Endothelial cell (in vitro differentiated cells): ENCODE measurements at places on chromosomes 1 and 21.

DNA sequence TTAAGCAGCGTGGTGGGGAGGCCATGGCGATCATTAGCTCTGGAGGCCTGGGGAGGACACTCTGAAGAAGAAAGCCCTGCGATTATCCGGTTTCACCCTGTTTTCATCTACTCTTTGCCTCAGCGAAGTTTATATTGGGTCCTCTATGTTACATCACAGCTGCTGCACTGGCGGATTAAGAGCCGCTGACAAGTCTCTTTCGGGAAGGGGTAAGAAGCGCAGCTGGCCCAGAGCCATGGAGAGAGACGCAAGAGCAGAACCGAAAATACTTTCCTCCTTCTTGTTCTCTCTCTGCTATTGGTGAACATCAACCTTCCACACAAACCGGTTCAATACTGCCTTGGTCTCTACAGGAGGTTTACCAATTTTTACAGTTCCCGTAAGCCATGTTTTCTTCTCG is 291.5 kb downstream of the FAM72C start:
- no peak for DNase-seq

DNA sequence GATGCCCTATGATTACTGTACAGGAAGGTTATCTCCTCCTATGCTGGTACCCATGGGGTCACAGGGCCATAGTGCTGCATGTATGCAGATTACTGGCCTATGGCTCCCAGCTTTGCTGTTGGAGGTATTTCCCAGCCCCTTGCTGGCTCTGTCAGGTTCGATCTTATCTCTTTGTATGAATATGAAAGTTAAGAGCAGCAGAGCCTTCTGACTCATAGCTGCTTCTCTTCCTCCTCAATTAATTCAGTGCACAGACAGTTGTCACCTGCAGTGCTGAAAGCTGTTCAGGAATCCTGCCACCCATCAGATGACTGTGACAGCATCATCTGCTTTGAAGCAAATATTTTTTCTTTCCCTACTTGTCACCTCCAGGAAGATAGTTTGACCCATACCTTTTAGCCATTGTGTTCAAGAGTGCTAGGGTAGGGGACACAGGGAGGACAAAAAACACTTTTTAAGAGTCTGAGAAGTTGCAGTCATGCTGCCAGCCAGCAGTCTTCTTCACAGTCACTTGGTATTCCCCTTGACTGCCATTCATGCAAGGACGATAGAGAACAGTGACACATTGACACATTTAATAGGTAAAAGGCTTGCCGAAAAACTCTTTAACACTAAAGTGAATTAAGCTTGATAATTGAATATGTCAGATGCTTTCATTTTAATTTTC is 73.1 kb downstream of the KIF1B start:
- no peak for DNase-seq

GRCh38 chr1:91997607-91998195 is 32.1 kb upstream of the EPHX4 start:
- peak; percentile 40 for DNase-seq

DNA sequence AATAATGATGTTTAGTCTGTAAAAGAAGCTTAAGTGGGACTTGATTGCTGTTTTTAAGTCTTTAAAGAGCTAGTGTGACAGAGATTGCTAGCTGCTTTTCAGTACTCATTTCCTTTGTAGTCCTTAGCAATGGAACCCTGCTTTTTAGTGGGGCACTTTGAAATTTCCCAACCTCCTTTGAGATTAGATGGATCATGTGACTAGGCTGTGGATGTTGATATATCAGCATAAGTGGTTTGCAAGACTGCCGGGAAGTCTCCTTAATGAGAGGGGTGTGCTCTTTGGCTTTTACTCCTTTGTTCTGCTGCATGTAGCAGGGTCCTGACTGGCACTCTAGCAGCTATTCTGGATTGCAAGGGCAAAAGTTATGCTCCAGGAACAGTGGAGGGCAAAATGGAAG is 11.2 kb upstream of the RCOR3 start:
- no peak for DNase-seq

- DNase-seq = no peak
These were observed 121.0 kb upstream of the IRF2BP2 start for GRCh38 chr1:234730770-234731568.

GRCh38 chr1:22749919-22750684 is 39.5 kb downstream of the EPHB2 start:
- no peak for DNase-seq

GRCh38 chr1:161164901-161165610 is 1.2 kb upstream of the PPOX start:
- DNase-seq = no peak

- no peak for DNase-seq
These were observed 58.9 kb downstream of the KCNK2 start for GRCh38 chr1:215141460-215141859.

DNA sequence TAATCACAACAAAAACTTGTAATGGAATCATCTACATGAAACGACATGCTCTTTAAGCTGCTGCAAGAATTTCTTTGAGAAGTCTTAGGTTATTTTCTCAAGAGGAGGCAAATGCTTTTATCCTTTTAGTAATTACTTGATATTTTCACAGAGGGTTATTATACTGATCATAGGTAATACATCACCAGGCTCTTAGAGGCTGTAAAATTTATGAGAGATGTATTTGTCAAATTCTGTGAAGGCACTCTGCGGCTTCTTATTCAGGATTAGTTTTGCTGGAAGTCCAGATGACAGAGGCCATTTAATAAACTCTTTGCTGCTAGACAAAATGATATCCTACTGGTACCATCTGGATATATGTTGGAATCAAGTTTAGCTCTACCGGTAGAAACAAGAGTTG is 624.3 kb upstream of the BRINP3 start:
- no peak for DNase-seq

DNA sequence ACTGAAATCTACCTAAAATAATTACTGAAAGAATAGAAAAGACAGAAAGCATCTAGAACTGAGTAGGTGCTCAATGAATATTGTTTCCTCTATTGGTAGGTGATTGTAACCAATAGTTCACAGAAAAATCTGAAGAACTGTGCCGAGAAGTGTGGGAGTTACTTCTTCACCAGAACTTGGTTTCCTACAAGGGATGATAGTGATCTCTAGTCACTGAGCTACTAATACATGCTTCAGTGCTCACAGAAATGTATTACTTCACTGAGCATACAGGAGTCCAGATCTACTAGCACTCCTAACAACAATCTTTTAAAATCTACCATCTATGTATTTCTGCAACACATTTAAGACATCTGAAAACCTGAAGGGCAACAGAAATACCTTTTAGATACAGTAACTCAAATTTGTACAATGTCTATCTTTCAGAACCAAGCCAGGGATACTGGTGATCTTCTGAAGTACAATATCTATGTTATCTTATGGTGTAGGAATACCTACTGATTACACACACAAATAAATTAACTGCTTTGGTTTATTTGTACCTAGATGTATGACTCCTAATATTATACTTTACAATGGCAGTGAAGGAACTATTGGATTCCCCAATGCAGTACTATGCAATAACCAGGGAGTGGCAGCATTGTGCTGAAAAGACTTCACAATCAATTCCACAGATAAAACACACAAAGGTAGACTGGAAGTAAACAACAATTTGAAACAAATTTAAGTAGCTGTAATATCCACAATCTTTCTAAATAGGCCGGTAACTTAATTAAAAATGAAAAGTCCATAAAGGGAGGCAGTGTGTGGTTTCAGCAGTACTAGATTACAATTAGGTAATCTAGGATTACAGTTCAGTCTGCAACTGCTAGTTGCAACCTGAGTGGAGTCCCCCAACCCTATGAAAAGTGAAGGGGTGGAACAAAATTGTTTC is 243.0 kb downstream of the SLC45A1 start:
- peak; percentile 12 for DNase-seq

DNA sequence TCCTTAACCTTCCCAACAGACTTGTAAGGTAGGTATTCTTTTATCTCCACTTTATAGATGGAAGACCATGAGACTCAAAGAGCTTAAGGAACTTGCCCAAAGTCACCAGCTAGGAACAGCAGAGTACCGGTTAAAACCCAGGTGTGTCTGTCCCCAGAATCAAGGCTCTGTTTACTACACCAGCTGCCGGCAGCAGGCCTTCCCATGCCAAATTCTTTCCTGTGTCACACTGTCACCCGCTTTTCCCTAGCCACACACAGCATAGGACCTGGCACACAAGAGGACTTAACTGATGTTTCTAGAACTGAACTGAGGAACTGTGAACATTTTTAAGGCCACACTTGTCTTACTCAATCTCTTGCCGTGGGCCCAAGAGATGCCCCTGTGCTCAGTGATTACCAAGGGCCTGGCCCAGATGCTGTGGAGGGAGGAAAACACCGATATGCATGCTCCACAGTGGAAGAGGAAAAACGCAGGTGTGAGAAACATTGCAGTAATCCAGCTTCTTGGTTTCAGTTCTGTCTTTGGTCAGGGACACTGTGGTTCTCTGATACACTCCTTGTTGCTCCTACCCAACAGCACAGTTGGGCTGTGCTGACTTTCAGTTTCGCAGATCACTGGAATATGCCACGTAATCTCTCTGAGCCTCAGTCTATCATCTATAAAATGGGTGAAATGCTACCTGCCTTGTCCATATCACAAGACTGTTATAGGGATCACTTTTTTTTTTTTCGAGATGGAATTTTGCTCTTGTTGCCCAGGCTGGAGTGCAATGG is 13.9 kb upstream of the LY9 start:
- DNase-seq = no peak

- no peak for DNase-seq
These were observed 93.8 kb downstream of the LAMC2 start for GRCh38 chr1:183279835-183280234.

- no peak for DNase-seq
These were observed 37.3 kb downstream of the CAMK2N1 start for GRCh38 chr1:20448671-20449071.

- no peak for DNase-seq
These were observed 19.4 kb downstream of the NTPCR start for GRCh38 chr1:232969799-232970198.

DNA sequence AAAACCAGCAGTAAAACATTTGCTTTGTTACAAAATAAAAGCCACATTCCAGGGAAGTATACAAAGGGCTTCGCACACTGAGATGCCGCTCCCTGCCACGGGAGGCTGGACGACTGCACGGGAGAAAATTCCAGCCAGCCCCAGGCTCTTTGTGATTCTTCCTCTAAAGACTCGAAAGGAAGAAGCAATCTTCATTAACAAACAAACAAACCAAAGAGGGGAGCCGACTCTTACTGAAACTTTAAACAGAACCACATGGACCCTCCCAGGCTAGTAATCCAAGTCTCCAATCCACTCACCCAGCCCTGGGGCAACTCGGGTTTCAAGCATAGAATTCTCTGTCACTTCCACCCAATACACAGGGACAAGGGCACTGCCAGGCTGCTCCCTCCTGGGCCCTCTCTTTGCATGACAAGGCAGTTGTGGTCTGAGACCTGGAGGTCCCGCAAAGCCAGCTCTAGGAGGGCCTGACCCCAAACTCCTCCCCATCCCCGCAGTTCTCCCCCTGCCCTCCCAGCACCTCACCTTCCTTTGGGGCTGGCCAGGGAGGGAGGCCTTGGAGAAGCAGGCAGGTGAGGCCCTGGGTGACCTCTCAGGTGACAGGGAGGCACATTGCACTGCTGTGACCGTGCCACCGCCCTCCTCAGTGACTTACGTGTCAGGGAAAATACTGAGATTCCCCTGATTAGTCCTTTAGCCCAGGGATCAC is 26.6 kb upstream of the COL18A1 start:
- no peak for DNase-seq

GRCh38 chr1:235351441-235351840 is 15.8 kb upstream of the TBCE start:
- DNase-seq = no peak

GRCh38 chr1:181159451-181160140 is 71.1 kb downstream of the IER5 start:
- DNase-seq = no peak

DNA sequence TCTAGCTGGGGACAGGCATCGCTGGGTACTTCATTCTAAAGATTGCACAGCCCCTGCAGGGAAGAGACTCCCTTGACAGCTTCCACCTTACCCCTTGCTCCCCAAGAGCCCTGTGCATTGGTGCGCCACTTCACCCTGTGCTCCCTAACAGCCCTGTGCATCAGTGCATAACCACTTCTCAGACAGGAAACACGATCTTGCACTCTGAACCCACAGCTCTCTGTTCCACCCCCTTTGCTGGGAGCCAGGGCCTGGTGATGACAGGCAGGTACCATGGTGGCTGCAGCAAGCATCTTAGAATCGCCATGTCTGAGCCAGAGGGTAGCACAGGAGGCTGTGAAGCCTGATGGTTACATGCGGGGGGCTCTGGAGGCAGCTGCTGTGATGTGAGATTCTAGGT is 5.0 kb downstream of the ALPL start:
- DNase-seq = no peak

DNA sequence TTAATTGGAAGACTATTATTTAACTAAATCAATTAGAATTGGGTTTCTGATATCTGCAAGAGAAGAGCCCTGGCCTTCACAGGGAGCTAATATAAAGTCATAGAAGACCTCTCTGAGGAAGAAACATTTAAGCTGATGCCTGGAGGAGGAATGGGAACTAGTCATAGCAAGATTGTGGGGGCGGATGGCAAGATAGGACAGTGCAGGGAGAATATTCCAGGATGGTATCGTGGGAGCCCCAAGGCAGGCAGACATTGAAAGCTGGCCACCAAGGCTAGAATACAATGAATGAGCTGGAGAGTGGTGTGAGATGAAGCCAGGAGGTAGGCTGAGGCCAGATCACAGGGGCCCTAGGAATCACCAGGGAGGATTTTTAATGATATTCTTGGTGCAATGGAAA is 20.8 kb upstream of the MYSM1 start:
- DNase-seq = no peak

GRCh38 chr1:115713906-115714305 is 54.6 kb downstream of the CASQ2 start:
- no peak for DNase-seq

DNA sequence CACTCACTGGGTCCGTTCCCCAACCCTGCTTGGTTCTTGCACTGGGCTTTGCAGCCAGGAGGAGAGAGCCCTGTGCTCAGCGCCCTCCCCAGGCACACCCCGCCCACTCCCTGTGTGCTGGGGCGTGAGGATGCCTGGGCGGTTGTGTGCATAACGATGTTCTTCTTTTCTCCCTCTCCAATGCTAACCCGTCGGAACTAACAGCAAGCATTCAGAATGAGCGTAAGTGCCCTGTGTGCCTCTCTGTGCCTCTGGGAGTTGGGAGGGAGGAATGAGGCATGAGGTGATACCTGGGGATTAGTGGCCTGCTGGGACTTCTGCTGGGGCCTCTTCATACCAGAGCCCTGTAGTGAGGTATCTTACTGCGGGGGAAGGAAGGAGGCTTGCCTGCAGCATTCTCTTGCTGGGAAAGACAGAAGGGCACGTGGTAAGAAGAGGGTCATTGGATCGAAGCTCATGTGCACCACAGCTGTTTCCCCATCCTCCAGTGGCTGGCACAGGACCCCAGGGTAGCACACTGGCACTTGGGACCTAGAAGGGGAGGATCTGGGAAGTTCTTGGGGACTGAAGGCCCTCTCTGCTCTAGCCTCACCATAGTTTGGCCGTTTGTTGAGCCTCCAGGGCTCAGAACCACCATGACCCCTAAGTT is 79.8 kb downstream of the NFASC start:
- DNase-seq = no peak

- no peak for DNase-seq
These were observed 100.0 kb upstream of the EDEM3 start for GRCh38 chr1:184854496-184855140.
